ENCODE measurements at places on chromosomes 2 and 18.

DNA sequence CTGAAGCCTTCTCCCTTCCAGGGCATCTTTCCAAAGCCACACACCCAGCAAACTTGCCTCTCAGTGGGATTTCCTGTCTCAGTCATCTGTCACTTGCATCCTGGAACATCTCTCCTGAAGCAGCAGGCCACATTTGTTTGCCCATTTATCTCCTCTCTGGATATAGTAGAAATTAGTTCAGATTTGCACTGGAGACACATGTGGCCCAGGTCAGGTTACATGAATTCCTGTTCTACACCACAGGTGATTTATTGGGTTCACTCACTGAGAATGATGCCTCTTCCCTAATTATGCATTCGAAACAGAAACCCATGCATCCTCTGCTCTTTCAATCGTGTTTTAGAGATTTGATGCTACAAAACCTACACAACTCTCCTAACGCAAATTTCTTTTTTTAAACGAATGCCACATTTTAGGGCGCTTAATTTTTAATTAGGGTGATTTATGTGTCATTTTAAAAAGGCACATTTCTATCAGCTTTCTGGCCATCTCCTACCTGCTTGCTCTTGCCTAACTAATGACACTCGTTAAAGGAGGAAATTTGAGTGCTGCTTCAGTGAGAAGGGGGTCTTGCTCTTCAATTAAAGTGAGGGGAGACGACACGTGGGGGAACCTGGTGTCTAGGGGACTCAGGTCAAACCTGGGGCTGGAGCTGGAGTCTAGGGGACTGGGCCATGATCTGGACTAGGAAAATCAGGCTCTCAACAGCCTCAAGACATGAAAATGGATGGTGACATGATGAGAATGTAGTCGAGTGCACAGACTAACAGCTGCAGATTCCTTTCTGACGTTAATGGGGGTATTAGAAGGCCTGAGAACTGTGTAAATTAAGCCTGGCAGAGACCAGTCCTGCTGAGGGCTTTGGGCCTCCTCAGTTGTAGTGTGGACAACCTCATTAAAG lies 221.4 kb downstream of the CLIP4 start:
- DNase-seq, result no peak

DNA sequence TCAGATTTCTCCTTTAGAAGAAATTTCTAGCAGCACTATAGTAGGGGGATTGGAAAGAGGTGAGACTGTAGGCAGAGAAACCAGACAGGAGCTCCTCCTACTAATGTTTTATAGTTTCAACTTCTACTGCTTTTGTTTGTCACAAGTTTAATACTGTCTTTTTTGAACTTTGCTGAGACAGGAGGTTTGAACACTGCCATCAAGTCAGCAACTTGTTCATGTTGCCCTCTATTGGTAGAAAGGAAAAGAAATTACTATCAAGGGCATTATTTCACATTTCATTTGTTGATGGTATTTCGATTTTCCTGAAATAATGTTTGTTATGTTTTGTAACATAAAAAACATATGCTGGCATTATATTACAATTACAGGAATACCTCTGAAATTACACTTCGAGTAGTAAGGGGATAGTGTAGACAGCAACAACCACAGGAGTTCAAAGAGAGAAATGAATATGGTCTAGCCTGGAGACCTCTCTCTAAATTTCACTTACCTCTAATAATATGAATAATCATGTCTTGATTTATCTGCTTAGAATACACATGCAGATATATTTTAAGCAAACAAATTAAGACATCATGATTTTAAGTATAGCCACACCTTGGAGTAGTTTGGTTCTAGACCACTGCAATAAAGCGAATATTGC lies 12.4 kb upstream of the CCDC88A start:
- peak; percentile 45 for DNase-seq

GRCh38 chr2:132884705-132885104 lies 214.7 kb upstream of the LYPD1 start:
- no peak for DNase-seq

- DNase-seq, result no peak
These were observed 102.2 kb upstream of the FZD5 start for GRCh38 chr2:207871911-207872310.

DNA sequence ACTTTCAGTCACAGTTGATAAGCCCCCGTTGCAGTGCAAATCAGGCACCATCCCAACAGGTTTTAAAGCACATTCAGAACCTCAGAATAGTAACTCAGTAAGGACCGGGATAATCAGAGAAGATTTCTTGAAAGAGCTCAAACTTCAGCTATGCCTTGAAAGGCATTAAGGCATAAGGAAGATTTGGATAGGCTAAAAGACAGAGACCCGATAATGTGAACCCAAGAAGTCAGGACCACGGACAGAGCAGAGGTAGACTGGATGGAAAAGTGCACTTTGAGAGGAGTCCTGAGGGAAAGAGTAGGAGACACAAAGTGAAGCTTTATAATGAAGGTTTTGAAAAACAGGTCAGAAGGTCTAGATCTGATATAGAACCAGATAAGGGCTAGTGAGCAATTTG lies 36.9 kb upstream of the KLF7 start:
- DNase-seq, result peak; percentile 64

DNA sequence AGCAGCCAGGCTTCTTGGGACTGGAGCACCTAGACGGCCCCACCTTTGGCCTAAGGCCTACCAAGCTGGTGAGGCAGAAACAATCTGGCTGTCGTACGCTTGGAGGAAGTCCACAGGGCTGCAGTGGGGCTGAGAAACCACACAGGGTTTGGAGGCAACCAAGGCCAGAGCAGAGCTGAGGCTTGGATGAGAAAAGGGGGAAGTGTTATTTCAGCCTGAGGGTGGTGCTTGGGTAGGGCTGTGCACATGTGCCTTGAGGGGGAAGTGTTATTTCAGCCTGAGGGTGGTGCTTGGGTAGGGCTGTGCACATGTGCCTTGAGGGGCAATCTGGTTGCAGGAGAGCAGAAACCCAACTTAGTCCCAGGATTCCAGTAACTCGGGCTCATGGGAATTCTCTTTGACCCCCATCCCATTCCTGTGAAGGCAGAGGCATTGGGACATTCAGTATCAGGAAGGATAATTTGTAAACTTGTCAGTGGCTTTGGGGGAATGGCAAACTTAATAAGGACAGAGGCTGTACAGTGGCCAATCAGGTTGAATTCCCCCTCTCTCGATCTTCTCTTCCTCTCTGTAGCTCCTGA lies 971 bp upstream of the FBXO41 start:
- DNase-seq, result no peak

GRCh38 chr2:12091201-12091806 lies 344.9 kb downstream of the LPIN1 start:
- peak; percentile 87 for DNase-seq

DNA sequence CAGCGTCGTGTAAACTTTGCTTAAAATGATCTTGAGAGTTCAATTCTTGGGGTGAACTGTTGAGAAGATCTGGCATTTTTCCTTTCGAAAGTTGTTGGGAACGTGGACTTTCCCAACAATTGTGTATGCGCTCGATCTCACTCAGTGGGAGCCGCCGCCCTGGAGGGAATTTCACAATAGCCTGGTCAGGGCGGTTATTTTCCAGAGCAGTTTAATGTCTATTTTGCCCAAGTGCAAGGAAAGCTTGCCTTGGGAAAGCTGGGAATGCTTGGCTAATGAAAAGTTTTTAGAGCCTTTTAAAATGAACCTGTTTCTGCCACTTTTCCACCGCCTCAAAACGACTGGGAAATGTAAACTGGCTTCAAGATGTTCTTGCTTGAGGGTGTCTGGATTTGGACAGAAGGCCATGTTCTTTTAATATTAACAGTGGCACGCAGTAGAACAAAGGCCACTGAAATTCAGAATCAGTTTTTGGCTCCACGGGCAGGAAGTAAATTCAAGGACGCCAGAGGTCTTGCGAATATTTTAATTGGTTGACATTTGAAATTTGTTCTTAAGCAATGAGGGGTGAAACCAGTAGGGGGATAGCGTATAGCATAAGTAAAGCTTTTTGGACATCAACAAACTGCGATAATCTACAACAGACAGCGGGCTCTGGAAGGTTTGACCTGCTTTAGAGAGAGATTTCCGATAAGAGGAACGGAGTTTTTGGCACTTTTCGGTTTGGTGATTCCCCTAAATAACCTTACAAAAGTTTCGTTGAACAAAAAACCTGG lies 1.2 kb downstream of the CFLAR start:
- DNase-seq, result peak; percentile 87

- DNase-seq, result peak; percentile 77
These were observed 129.7 kb upstream of the OSR1 start for GRCh38 chr2:19488009-19488691.

DNA sequence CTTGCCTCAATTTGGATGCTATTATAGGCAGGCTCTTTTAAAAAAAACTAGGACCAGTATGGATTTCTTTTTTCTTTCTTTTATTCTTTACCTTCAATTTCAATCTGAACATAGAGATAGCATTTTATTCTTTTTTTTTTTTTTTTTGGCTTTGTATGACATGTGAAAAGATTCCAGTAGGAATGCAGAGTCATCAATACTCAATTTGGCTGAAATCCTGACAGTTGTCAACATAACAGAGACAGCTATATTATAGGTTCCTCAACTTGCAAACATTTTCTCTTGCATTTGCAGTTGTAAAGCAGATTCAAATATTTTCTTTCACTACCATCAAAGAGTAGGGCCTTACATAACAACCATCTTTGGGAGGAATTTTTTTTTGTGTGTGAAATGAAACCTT lies 334.4 kb downstream of the LRP1B start:
- no peak for DNase-seq

DNA sequence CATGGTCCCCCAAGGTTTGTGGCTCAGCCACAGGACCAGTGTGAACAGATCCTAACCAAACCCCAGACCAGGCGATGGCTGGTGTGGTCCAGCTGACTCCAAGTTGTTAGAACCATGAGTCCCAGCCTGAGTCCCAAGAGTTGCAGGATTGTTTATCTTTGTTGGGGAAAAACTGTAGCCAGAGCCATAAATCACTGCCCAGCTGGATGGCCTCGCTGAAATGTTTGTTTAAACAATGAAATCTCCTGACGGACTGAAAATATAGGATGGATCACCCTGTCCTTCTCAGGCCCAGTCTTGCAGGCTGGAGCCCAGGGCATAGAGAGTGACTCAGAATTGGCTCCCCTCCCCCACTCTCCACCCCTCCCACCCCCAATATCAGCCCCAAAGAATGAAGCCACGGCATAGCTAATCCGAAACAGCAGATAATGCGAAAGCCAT lies 36.4 kb downstream of the PKDCC start:
- peak; percentile 77 for DNase-seq

DNA sequence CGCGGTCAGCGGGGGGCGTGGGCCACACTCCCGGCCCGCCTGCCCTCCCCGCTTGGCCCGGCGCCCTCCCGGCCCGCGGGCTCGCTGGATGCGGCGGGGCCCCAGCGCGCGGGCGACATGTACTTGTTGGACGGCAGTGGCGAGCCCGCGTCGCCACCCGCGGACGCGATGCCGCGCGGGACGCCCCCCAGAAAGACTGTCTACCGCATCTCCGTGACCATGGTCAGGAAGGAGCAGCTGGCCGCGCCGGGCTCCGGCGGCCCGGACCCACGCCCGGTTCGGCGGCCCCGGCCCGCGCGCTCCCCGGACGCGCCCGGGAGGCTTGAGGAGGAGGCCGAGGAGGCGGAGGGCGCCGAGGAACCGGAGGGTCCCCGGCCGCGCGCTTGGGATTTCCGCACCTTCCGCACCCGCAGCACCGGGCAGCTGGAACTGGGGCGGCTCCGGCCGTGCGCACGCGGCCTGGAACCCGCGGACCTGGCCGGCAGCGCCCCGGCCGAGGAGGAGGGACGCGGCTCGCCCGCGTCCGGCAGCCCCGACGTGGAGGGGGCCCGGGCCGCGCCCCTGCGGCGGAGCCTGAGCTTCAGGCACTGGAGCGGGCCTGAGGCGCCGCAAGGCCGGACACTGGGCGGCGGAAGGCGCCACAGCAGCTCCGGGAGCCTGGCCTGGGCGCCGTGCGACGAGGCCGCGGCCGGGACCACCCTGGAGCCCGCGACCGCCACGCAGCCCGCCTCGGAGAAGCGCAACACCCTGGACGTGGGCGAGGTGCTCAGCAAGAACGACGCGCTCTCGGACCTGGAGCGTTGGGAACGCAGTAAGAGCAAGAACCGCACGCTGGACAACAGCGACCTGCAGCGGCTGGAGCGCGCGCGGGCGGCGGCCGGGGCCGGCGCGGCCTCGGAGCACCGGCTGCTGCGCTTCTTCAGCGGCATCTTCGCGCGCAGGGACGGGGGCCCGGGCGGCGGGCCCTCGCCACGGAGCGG lies 176.4 kb downstream of the AGAP1 start:
- DNase-seq, result peak; percentile 76

DNA sequence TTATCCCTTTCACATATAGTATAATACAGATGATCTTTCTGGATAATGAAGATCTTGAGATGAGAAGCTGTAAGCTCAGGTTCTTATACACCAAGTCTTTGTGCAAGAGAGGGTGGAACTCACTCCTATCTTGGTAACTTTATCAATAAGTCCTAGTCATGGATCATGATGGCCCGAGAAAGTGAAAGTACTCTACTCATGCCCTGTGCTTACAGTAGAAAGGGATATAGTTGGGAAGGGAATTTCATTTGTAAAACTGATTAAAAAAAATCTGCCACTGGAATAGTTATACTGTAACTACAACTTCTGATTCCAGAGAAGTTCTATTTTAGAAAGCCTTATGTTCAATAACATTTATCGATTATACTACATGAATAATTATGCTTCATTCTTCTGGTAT lies 51.8 kb downstream of the MYO3B start:
- no peak for DNase-seq

DNA sequence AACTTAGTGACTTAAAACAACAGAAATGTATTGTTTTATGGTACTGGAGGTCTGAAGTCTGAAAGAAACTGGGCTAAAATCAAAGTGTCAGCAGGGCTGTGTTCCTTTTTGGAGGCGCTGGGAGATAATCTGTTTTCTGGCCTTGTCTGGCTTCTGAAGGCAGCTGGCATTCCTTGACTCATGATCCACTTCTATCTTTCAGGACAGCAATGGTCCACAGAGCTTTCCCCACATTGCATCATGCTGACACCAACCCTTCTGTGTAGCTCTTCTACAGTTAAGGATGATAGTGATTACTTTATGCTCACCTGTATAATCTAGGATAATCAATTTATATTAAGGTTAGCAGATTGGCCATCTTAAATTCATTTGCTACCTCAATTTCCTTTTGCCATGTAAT lies 392.1 kb downstream of the TDRD15 start:
- peak; percentile 15 for DNase-seq

GRCh38 chr2:231640641-231641111 lies 48.0 kb downstream of the TEX44 start:
- DNase-seq, result peak; percentile 36

GRCh38 chr2:9256147-9256546 lies 49.5 kb downstream of the ASAP2 start:
- DNase-seq, result no peak

- DNase-seq, result no peak
These were observed 19.6 kb downstream of the MTERF4 start for GRCh38 chr2:241082341-241083090.

- peak; percentile 73 for DNase-seq
These were observed 98.7 kb downstream of the PLB1 start for GRCh38 chr2:28594332-28595108.

GRCh38 chr2:73937103-73937885 lies 10.6 kb downstream of the DGUOK start:
- peak; percentile 58 for DNase-seq

- DNase-seq, result no peak
These were observed 255.3 kb downstream of the CYP26B1 start for GRCh38 chr2:71892423-71892730.
